ENCODE measurements at places on chromosomes 16 and 17.

DNA sequence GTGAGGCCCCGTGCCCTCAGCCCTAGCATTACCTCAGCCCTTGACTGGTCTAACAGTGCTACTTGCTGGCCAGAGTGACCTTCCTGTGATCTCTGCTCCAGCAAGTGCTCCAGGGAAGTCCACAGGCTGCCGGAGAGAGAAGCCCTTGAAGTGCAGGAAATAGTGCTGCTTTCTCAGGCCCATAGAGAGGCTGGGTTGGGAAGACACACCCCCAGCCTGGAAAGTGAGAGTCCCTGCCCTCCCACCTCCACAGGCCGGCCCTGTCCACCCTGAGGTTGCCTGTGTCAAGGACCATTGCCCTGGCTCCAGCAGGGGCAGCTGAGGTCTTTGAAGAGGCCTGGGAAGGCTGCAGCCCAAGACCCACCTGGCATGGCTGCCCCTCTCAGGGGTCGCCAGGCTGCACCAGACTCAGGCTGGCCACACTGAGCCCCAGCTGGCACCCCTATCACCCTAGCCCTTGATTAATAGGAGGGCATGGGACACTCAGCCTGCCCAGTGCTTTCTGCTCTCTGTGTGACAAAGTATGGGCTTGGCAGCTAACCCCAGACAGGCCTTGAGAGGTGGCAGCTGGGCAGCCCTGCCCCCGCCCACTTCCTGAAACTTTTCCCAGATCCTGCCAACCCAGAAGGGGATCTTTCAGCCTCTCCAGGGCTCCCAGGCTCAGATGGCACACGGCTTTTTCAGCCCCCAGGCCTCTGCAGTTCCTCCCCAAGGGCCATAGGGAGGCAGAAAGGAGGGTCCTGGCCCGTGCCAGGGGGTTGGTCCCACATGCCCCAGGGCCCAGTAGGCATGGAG lies 21.7 kb downstream of the ATP6V0D1 start:
- no peak for DNase-seq

GRCh38 chr16:50368410-50369132 lies at the start of gene BRD7:
Gene BRD7 (minus strand): TSS chr16:50368988. CDS start chr16:50368774, 214 bp downstream.
- DNase-seq, result peak; percentile 30

DNA sequence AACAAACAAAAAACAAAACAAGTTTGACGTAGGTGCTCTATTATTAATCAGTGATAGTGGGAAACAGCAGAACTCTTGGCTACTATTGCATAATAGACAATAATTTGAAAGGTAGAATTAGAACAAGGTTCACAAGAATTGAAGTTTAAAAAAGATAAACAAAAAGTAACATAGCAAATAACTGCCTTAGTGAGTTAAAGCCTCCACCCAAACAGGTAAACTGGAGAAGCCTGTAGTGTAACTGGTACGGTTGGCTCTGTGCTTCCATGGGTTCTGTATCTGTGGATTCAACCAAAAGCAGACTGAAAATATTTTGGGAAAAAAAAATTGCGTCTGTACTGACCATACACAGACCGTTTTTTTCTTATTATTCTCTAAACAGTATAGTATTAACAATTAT lies 38.5 kb downstream of the MBTD1 start:
- no peak for DNase-seq

DNA sequence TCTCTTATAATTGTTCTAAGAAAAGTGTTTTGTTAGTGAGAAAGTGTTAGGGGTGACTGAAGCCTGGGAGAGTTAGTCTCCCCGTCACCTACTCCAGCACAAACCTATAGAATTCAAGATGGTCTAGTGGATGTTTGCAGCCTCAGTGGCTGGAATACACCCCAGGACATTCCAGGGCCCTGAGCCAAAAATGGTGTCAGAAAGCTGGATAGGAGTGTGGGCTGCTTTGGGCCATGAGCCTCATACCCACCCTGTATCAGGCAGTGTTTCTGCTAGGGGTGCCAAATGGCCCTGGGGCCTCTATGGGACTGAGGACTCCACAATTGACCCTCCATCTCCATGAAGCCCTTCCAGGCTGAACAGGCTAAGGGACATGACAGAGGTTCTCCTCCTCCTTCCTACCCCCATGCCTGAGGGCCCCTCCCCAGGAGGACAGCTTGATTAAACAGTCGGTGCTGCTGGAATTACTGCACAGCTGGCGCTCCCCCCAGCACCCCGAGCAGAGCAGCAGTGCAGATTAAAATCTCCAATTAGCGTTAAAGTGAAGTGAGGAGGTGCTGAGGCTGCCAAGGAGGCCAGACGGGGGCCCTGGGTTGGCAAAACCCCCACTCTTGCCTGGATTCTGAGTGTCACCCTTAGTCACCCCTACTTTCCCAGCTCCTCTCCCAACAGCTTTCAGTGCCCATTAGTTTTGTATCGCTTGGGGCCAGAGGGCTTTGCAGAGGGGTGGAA lies 59.1 kb downstream of the NEUROD2 start:
- DNase-seq, result no peak

DNA sequence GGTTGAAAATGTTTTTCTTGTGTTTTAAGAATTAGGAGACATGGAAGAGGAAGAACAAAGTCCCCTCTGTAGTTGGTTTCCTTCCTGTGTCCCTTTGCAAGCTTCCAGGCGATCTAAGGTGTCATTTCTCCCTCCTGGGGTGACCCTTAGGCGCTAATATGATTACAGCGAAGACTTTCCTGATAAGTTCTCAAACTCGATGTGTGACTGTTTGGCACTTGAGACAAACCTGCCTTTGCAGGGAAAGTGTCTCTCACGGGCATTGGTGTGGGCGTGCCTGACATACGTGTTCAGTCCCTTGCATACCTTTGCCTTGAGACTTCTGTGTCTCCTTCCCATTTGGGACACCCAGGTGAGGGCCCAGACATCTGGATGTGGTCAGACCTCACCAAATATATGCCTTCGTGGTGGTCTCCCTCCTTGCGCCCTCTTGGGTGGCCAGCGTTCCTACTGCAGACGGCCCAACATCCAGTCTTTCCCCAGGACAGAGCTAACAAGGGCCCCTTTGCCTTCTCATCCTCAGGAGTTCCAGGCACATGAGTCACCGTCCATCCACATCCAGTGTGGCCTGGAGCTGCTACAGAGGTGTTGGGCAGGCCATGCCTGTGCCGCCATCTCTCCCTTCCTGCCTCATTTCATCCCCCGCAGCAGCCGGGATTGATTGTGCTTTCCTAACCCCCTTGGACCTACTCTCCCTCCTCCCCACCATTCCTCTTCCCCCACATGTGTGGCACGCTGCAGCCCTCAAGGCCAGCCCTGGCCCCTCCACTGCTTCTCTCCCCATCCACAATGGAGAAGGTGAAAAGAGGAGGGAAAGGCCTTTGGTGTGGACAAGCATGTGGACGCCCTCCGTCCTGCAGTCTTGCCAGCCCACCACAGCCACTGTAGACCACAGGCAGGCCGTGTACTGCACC lies 3.1 kb upstream of the JPT2 start:
- DNase-seq, result no peak

- DNase-seq, result no peak
Observed at GRCh38 chr17:64565563-64565962, 58.8 kb downstream of the CEP95 start.

Data from fibroblast of skin of left biceps (primary cell).